ENCODE measurements at places on chromosomes 13 and 19.
A peak's percentile ranks its signal among the peaks of the same experiment; 100 is the strongest.

DNA sequence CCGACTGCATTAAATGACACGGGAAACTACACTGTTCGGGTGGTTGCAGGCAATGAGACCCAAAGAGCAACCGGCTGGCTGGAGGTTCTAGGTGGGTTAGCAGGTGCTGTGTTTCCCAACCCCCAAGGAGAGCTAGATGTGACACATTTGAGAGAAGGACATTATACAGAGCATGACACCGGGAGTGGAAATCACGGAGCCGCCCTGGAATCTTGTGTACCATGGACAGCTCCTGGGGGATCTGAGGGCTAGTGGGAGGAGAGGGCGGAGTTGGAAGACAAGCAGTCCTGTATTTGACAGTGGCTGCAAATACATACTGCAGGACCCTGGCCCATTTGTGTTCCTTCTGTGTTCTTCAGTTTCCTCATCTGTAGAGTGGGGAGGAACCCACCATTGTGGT is 2.3 kb downstream of the CEACAM18 start:
- DNase-seq = peak; percentile 77

GRCh38 chr13:29761160-29761559 is 89.3 kb downstream of the UBL3 start:
- DNase-seq = no peak

DNA sequence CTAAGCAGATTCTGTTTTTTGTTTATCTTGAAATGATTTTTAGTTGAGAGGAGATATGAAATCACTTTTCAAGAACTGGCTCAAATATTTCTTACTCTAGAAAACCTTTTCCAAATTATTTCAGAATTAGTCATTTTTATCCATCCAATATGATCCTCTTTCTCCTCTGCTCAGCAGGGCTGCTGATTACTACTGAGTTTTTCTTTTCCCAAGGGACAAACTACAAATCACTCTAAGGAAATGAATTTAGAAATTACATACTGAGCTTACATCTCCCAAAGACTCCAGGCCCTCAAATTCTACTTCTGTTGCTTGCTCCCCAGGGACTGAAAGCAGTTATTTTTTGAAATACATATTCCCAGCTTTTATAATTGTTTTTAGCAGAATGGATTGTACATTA is 87.4 kb upstream of the UFM1 start:
- no peak for DNase-seq

- DNase-seq = no peak
Measured at GRCh38 chr13:28734906-28735305, 16.1 kb upstream of the SLC46A3 start.

- DNase-seq = no peak
Measured at GRCh38 chr13:60211548-60211947, 47.8 kb upstream of the DIAPH3 start.

DNA sequence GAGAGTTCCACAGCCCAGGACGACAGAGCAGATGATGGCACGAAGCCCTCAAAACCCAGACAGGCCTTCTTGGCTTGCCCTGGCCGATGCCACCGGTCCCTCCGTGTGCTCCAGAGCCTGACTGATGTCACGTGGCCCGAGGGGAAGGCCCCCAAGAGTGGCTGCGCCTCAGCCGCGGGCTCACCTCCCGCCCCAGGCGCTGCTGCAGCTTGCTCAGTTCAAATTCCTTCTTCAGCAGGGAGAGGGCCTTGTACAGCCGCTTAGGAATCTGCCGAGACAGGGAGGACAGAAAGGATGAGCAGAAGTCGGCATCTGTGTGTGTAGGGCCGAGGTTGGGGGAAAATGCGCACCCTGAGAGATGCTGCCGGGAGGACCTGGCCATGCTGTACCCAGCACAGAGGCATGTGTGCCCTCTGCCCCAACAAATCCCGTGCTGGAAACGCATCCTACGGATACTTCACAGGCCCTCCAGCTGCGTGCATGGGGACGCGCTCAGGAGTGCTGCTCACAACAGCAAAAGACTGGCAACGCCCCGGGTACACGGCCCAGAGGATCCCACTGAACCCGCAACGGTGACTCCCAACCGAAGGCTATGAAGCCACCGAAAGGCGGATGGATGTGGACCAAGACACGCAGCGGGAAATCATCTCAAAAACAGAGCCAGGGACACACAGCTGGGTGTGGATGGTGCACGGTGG is 12.9 kb downstream of the LONP1 start:
- DNase-seq = no peak

- no peak for DNase-seq
Measured at GRCh38 chr13:111115061-111115964, at the start of gene ARHGEF7. Gene ARHGEF7 (plus strand): TSS chr13:111115310. CDS start chr13:111115527, 217 bp downstream.

- DNase-seq = no peak
Measured at GRCh38 chr13:48978942-48979601, 3.4 kb downstream of the FNDC3A start.

GRCh38 chr13:79812070-79812850 is 331.3 kb downstream of the NDFIP2 start:
- DNase-seq = no peak

- no peak for DNase-seq
Measured at GRCh38 chr19:40808021-40808325, 9.0 kb downstream of the EGLN2 start.

DNA sequence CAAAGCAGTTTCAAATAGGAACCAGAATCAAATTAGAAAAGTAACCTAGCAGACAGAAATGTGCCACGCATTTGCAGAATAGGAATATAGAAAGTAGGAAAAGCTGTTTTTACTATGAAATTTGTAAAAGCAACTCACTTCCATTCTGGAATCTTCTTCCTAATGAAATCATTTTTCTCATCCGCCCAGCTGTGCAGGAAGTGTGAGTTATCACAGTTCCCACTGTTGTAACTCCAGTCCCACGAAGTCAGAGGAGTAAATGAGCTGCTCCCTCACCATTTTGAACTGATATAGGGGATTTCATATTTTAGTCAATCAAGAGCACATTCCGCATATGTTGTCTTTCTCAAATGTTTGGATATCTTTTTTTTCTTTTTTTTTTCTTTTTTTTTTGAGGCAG is 230.8 kb downstream of the TBC1D4 start:
- no peak for DNase-seq

DNA sequence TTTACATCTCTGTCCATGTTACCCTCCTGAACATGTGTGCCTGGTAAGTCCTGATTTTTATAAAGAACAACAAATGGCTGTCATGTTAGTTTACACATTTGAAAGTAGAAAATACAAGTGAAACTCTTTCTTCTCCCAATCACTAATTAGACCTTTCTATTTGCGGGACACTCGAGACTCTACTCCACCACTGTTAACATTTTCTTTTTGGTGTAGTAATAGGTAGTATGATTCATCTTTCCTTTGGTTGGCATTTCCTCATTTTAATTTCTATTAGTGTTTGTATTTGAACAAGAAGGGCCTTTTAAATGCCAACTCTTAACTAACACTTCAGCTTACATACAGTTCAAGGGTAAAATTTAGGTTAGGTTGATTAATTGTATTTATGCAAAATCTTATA is 371.1 kb downstream of the PCDH9 start:
- no peak for DNase-seq

- peak; percentile 16 for DNase-seq
Measured at GRCh38 chr19:35476149-35476548, 14.1 kb downstream of the KRTDAP start.

DNA sequence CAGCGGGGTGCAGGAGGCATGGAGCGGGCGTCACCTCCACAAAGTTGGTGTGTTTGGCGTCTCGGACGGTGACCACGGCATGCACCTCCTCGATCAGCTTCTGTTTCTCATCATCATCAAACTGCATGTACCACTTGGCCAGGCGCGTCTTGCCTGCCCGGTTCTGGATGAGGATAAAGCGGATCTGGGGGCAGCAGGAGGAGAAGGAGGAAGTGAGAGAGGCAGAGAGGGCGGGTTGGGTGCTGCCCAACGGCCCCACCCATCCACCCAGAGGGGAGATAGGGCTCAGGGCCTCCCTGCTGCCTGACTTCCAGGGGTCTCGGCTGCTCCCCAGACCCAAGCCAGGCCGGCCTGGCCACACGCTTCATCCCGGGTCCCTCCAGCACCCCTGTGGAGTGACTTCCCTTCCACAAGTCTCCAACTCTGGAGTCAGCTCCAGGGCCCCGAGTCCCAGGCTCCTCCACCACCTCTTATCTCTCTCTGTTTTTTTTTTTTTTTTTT is 4.6 kb downstream of the AP2S1 start:
- peak; percentile 71 for DNase-seq

GRCh38 chr13:102399791-102400674 is 1.8 kb downstream of the FGF14 start:
- DNase-seq = peak; percentile 58

DNA sequence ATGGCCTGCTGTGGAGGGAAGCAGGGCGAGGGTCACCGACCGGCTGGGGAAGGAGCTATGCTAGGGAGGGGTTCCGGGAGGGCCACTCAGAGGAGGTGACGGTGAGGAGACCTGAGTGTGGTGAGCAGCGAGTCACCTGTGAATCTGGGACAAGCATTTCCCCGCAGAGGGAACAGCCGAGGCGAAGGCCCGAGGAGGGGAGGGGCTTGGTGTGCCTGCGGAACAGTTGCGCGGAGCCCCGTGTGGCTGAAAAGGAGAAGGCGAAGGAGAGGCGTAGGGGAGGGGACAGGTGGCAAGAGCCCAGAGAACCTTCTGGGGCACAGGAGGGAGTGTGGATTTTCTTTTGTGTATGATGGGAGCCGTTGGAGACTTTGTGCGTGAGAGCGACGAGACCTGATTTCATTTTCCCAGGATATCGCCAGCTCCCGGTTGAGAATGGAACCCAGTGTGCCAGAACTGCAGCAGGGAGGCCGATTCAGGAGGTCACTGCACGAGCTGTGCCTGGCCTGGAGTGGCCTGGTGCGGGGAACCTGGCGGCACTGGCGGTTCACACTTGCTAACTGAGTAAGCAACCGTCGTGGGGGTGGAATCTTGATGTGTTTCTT is 117.7 kb upstream of the ZNF507 start:
- no peak for DNase-seq

DNA sequence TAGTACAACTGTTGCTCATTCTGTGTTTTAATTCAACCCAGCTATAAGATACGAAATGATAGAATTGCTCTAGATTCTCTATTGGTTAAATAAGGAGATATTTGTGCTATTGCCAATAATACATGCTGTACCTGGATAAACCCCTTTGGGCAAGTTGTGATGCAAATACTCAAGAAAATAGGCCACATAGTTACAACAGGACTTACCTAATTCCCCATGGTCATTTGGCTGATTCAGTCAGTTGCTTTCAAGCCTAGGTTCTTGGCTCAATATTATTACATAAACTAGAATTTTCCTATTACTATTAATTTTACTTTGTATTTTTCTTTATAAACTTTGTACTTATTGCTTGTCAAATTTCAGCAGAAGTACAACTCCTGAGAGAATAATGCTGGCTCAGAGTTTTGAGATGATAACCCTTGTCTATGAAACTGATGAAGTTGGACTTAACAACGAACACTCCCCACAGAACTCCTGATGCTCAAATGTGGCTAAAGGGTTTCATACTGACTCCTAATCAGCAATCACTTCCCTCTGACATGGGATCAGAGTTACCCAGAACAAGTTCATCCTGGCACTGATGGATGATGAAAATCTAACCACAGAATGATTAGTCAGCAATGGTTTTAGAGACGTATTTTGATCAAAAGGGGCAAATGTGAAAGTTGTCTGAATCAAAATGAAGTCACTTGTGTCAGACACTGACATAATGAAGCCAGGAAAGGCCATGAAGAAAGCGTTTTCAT is 221.1 kb downstream of the ITGBL1 start:
- no peak for DNase-seq

GRCh38 chr19:41367848-41368301 is 3.9 kb upstream of the B9D2 start:
- DNase-seq = peak; percentile 91

DNA sequence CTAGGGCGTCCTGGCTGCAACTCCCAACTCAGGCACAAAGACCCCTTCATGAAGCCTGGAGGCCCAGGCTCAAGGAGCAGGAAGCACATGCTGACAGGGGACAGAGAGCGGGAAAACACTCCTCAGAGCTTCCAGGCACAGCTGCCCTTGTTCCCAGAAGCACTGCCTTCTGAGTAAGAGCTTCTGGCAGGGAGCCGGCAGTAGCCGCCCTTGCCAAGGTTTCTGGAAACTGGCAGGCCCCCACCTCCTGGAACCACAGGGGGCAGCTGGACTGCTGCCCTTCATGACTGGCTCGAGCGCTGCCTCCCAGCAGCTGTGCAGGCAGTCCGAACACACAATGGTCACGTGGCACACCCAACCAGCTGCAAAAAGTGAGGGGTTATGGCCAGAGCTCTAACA is 33.6 kb upstream of the EPHX3 start:
- no peak for DNase-seq

- DNase-seq = no peak
Measured at GRCh38 chr13:23849670-23850069, 39.5 kb downstream of the MIPEP start.

- DNase-seq = no peak
Measured at GRCh38 chr13:77811981-77812380, 106.7 kb downstream of the EDNRB start.

DNA sequence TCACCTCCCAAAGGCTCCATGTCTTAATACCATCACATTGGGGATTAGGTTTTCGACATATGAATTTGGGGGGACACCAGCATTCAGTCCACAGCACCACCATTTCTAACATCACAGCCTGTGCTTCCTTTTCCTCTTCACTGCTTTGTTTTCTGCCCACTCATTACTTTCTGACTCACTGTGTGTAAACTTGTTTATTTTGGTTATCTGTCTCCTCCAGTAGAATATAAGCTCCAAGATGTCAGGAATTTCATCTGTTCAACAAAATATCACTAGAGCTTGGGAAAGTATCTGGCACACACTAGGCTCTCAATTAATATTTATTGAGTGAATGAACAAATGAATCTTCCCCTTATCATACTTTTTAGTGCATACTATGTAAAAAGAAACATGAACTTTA is 152.0 kb downstream of the NUFIP1 start:
- no peak for DNase-seq

- DNase-seq = peak; percentile 84
Measured at GRCh38 chr19:5805462-5806132, 730 bp downstream of the NRTN start.

- DNase-seq = no peak
Measured at GRCh38 chr19:50514346-50515167, 844 bp upstream of the ASPDH start.

DNA sequence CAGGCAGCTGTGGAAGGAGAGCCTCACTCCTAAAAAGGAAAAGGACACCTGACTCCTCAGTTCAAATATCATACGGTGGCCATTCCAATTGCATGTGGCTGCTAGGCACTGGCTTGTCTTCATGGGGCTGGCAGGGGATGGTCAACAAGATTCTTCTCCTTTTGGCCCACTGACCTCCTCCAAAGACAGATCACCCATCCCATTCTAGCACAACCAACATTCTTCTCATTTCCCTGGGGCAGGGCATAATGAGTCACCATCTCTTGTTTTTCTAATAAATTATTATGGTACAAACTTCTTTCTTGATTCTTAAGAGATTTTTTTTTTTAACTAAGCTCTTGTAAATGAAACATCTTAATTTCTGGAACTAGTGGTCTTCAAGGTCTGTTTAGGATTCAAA is 136.7 kb upstream of the NBEA start:
- DNase-seq = no peak

DNA sequence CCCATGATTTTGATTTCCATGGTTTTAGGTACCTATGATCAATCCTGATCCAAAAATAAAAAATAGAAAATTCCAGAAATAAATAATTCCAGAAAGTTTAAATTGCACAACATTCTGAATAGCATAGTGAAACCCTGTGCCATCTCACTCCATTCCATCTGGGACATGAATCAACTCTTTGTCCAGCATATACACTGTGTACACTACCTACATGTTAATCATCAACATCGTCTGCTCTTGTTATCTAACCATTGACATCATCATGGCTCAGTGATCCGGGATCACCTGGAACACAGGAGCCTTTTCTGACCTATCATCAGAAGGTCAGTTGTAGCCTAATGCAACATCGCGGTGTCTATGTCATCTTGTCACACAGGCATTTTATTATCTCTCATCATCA is 75.6 kb downstream of the MYO16 start:
- no peak for DNase-seq

Data from hematopoietic multipotent progenitor cell treated with erythropoietin and hydrocortisone succinate and interleukin-3 and kit ligand, for 4 days (in vitro differentiated cells).